ENCODE measurements at places on chromosomes 12 and 14.
A peak's percentile ranks its signal among the peaks of the same experiment; 100 is the strongest.

DNA sequence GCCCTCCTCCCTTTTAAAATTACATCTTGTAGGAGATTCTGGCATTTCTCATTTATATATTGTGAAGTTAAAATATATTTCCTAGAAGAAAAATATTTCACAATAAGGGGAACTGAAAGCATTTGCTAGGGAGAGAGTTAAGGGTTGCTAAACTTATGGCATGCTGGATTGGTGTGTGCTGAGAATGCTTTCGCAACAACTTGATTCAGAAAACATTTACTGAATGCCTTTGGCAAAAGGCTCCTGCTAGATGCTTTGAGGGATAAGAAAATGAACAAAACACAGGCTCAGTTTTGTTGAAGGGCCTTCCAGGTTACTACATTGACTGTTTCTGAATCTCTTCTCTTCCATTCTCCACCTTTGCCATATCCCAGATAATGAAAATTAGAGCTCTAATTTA lies 67.5 kb downstream of the DIP2B start:
- DNase-seq: no peak

- DNase-seq: no peak
These were observed 181.0 kb downstream of the MYRFL start for GRCh38 chr12:70005864-70006618.

DNA sequence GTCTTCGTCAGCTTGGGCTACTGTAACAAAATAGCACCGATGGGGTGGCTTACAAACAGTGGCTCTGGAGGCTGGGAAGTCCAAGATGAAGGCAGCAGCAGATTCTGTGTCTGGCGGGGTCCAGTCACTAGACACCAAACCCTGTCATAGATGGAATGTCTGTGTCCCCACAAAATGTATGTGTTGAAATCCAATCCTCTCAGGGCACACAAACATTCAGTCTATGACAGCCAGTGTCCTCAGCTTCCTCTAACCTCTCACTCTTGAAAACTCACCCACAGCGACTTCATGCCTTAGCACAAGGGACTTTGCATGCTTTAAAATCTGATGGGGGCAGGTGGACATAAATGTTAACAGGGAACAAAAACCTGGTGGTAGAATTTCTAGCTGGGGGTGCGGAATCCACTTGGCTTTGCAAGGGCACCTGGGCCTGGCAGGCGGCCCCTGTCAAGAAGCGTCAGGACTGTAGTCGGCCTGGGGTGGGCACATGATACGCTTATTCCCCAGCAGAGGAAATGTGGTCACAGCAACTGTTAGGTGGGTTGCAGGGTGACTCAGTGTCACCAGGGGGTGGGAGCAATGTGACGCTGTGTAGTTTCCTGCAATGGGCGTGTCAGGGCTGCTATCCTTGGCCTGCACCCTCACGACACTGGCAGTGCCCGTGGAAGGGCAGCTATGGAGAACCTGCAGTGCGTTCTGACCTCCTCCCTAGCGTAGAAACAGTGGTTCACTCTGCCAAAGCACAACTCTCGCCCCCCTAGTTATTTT lies 17.7 kb downstream of the RIN3 start:
- peak; percentile 82 for DNase-seq

DNA sequence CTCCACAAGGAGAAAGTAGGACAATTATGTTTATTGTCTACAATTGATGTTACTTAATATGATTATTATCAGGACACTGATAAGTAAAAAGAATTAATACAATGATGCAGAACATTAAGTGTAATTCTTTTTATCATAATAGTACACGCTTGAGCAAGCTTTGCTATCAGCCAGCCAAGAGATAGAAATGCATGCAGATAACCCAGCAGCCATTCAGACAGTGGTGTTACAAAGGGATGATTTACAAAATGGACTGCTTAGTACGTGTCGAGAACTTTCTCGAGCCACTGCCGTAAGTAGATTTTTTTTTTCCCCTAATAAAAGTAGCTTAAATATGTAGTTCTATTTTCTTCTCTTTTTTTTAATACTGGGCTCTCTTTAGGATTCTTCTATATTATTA lies 116.9 kb upstream of the AEBP2 start:
- no peak for DNase-seq

GRCh38 chr12:46562625-46563225 lies 190.2 kb upstream of the SLC38A2 start:
- no peak for DNase-seq

Data from activated naive CD8-positive, alpha-beta T cell treated with anti-CD3 and anti-CD28 coated beads, Interleukin-2, amount 50 U/mL, for 24 hours (primary cell).